ENCODE measurements at places on chromosomes 13 and 19.
A peak's percentile ranks its signal among the peaks of the same experiment; 100 is the strongest.

DNA sequence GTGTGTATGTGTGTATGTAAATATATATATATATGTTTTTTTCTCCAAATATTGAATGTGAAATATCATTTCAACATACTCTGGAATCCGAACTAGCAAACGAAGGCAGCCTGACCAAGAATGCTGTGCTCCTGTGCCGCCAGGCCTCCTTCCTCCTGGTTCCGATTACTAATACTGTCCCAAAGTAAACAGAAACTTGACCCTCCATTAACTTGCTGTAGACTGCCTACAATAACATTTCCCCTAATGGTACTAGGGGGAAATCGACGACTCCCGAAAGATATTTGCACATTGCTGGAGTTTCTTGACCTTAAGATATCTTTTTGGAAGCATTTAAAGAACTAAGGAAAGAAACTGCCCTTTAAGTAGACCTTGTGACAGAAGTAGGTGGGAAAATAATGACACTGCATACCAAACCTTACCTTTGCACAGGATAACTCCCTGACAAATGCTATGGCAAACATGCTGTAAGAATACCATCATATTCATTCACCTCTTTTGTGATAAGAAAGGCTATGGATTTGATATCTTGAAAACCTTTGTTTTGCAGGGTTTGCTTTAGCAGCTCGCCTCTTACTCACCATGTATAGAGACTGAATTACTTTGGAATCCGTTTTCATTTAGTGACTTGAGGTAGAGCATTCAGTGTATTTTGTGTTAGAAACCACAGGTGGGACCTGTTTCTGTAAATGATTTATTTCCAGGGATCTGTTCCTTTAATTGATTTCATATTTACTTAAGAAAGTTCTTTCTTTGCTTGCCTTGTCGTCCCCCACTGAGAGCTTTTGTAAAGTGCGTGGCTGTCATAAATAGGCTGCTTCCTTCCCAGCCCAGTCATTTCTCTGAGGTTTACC, 80.1 kb downstream of the KLF5 start:
- DNase-seq: no peak

- DNase-seq: no peak
Measured at GRCh38 chr19:14081797-14082674, 3.5 kb downstream of the C19orf67 start.

- DNase-seq: peak; percentile 64
Measured at GRCh38 chr13:114339857-114340534, 25.7 kb downstream of the CHAMP1 start.

GRCh38 chr19:4775627-4776152, 15.8 kb upstream of the FEM1A start:
- no peak for DNase-seq

GRCh38 chr19:37951816-37952210, 44.8 kb downstream of the SIPA1L3 start:
- DNase-seq: no peak

DNA sequence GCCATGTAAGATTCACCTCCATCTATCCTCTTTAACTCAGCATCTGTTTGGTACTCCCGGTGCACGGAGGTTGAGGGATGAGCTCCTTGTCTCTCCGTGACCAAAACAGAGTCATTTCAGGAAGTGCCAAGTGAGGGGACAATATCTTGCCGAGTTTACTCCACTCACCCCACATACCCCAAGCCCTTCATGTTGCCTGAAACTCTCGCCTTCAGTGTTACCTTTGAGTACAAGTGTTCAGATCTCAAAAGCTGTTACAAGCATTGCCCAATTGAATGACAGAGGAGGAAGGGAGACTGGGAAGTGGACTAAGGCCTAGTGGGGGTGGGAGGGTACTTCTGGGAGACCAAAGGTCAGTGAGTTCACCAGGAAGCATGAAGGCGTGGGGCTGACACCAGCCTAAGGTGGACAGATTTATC, 6.0 kb upstream of the SIGLEC12 start:
- no peak for DNase-seq

- no peak for DNase-seq
Measured at GRCh38 chr13:106768991-106769390, 201.1 kb upstream of the ARGLU1 start.

DNA sequence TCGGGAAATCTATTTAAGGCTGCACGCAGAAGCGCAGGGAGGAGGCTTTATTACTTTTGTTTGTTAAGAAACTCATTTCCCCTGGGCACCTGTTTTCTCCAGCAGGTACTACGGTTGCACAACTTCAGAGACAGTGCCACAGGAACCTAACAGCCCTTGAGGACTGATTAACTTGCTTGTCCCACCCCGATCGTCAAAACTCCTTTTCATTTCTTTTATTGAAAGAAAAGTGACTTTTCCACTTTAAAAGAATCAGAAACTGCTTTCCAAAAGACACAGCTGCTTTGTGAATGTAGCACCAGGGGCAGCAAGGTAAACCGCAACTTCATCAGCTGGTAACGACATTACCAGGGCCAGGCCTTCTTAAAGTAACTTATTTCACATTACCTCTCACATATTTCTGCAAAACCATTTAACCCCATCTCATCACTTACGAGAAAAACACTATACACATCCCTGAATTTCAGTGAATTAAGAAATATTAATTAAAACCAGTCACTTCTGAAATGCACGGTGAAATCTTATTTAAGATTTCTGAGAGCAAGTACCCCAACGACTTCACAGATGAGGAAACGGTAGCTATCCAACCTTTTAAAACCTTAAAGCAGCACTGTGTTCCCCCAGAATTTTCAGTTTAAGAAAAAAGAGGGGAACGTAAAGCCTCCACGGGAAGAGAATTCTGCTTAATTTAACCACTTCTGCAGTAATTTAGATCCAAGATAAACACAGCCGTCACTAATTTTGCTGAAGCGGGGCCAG, 1.4 kb downstream of the ANKRD10 start:
- peak; percentile 27 for DNase-seq

DNA sequence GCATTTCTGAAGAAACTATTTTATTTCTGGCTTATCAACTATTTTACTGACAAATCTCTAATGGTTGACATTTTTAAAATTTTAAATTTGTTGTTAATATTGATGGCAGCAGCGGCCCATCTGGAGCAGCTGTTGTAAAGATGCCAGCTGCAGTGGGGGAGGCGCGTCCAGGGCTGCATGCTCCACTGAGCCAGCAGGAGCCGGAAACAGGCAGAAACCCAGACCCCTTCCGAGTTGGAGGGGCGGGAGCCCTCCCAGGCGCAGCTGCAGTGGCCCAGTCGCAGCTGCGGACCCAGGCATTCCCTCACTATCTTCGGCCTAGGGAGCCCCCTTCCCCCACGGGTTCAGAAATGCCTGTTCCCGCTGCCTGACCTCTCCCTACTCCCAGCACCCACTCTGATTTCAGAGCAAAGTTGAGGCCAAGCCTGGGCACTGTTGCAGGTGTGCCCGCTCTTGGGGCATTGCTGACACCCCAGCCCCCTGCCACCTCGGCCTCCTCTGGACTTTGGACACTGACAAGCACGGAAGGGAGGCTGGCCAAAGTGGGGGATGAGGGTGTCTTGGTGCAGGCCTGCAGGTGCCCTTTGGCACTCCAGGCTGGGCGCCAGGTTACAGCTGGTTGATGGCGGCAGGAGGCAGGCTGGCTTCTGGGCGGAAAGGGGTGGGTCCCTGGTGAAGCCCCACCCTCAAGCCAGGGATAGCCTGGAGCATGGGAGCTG, 69.2 kb downstream of the PIBF1 start:
- no peak for DNase-seq

- peak; percentile 73 for DNase-seq
Measured at GRCh38 chr13:109790942-109791605, 4.7 kb upstream of the IRS2 start.

DNA sequence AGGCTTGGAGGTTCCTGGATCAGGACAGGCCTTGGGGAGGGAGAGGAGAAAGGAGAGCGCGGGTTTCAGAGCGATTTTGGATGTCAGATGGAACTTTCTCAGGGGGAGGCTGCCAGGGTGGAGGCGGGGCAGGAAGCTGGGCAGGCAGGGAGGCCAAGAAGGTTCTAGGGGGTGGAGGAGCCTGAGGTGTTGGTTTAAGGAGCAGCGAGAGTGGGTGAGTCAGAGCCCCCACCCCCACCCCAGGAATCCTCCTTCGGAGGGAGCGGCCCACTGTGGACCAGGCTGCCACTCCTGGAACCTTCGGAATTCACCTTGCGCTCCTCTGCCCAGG, 15.9 kb upstream of the NOP53 start:
- no peak for DNase-seq

- peak; percentile 97 for DNase-seq
Measured at GRCh38 chr13:110509971-110510786, 51.3 kb downstream of the RAB20 start.

GRCh38 chr13:24328145-24328544, 18.8 kb downstream of the C1QTNF9 start:
- no peak for DNase-seq

- DNase-seq: no peak
Measured at GRCh38 chr13:44678197-44678596, 102.1 kb upstream of the TSC22D1 start.
